Posterior cingulate gyrus (tissue), 11 donors: ENCODE measurements at places on chromosomes 2 and 18.
A peak's percentile ranks its signal among the peaks of the same experiment; 100 is the strongest.

GRCh38 chr2:149657401-149658040, 69.9 kb upstream of the MMADHC start:
- DNase-seq, result no peak

- no peak for DNase-seq
These were observed 4.3 kb downstream of the PMAIP1 start for GRCh38 chr18:59904011-59904601.

GRCh38 chr2:134314681-134315368, 61.0 kb downstream of the MGAT5 start:
- DNase-seq, result no peak

DNA sequence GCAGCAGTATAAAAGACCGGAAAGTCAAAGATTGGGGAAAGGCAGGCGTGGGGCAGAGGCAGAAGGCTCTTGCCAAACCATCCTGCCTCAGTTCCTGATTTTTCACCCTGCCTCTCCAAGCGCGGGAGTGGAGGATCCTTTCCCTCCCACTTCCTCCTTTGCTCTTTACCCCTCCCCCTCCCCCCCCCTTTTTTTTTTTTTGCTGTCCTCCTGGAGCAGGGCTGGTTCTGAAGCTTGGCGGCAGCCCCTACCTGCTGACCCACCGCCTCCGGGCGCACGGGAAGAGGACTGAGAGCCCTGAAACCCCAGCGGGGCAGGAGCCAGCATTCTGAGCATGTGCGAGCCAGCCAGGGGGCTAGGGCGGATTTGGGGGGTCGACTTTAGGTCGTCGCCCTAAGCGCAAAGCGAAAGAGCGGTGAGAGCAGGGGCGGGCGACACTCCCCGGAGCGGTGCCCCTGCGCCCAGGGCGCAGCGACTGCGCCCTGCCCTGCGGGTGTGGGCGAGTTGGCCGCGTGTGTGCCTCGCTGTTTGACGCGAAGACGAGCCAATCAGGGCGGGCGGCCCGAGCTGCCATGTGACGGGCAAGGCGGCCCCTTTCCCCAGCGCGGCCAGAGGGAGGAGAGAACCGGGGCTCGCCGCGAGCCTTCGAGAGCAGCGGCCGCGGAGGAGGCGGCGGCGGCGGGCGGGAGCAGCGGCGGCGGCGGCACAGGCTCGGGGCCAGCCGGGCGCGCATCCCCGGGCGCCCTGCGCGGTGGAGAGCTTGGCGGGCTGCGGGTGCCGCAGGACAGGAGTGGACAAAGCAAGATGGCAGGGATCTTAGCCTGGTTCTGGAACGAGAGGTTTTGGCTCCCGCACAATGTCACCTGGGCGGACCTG, at the start of gene CERS6:
CERS6 (plus strand) TSS at position 628 of the 876 bp plus-strand sequence; CDS start at position 805, 177 bp downstream.
- DNase-seq, result peak; percentile 99

DNA sequence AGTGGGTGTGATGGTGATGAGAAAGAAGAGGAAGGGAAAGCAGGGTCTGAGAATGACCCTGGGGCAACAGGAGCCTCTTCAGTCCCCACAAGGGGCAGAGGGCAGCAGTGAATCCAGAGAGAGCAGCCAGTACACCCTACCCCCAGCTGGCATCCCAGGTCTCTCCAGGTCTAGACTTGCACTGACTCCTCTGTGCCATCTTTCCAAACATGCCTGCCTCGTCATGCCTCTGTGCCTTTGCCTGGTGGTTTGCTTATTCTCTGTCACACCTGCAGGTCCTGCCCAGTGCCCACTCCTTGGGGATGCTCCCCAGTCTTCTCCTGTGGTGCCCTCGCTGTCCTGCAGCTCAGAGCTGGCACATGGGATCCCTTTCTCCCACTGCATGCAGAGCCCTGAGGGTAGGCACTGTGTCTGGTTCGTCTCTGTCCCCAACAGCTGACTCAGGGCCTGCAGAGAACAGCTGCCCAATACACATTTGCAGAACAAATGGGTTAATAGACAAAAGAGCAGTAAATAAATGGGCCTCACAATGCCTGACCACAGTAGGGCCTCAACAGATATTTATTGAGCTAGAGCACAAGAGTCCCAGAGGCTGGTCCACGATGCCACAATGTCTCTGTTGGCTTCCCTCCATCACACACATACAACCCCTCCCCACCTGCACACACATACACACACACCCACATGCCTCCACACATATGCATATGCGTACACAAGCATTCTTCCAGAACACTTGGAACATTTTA, 89.8 kb downstream of the HS1BP3 start:
- DNase-seq, result no peak

GRCh38 chr2:221567809-221568208, 4.3 kb downstream of the EPHA4 start:
- no peak for DNase-seq

DNA sequence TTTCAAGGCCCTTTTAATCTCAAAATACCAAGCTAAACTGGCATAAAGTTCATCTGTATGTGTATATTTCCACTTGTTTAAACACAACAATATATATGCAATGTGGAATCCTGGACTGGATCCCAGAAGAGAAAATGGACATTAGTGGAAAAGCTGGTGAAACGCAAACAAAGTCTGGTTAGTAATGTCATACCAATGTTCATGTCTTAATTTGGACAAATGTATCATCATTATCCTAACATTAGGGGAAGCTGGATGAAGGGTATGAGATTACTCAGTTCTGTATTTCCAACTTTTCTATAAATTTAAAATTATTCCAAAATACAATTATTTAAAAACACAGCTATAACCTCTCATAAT, 3.8 kb downstream of the SP3 start:
- no peak for DNase-seq

DNA sequence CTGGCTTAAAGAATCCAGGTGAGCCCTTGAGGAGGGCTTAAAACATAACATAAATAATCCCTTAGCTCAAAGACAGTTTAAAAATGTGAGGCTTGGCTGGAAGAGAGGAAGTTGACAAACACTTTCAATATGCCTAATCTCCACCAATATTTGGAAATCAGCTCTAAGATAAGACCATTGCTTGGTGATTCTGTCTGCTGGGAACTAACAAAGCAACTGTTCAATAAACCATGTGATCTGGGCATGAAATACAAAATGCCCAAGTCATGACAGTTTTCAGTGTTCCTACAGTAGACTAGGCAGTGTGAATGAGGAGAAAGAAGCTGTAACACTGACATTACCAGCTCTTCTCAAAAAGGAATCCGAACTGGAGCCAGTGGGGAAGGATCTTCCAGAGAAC, 10.7 kb downstream of the MFF start:
- no peak for DNase-seq

DNA sequence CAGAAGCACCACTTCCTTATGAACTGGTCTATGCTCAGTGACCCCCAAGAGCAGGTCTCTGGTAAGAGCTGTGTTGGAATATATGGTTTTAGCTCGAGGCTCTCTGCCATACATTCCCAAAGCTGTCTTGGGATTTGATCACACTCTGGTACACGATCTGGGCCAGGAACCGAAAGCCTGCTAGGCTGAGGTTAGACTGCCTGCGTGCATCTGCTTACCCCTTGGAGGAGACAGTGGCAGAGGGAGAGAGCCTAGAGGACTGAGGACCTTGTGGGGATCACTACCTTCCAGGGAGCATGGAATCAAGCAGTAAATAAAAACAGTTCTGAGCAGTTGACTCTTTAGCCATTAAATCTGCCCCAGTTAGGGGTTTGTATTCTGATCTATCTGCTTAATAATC, 63.7 kb downstream of the ZNF532 start:
- DNase-seq, result no peak

DNA sequence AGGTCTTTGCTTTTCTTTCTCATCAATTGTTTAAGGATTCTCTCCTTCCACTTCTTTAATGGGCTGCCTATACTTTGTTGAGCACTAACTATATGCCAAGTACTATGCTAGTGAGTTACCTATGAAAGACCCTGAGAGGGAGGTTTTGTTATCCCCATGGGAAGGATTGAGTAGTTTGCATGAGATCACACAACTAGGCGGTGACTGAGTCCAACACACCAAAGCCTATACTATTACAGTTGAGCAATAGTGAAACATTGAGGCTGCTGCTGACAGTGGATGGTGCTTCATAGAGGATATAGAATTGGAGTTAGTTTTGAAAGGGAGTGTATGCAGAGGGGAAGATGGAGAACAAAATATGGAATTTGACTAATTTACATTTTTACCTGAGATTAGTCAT, 15.8 kb downstream of the NABP1 start:
- DNase-seq, result no peak

- DNase-seq, result no peak
These were observed 15.1 kb downstream of the NMS start for GRCh38 chr2:100485396-100485795.

DNA sequence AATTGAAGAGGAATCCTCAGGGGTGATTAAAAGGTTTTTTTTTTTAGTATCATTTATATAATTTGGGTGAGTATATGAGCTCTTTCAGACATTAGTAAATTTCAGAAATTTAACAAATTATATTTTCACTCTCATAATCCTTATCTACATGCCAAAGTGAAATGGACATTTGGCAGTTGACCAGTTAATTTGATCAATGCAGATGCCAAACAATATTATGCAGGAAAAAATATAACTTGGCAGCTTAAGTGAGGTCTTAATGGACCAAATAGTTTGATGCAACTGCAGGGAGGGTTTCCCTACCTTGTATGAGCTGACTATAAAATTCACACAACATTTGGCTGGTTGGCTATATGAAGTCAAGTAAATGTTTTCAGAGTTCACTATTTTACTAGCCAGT, 185.2 kb downstream of the CCDC102B start:
- DNase-seq, result no peak

- no peak for DNase-seq
These were observed 71.2 kb downstream of the PTPRM start for GRCh38 chr18:7638321-7638720.

GRCh38 chr2:27566628-27567027, 16.2 kb upstream of the ZNF512 start:
- DNase-seq, result no peak

- DNase-seq, result peak; percentile 27
These were observed 91.8 kb downstream of the ACVR1 start for GRCh38 chr2:157784169-157784822.

- no peak for DNase-seq
These were observed 147.9 kb downstream of the LNPK start for GRCh38 chr2:175854129-175854528.

GRCh38 chr2:240170354-240170735, 29.9 kb upstream of the OTOS start:
- DNase-seq, result no peak

- DNase-seq, result no peak
These were observed 220.4 kb upstream of the FOSL2 start for GRCh38 chr2:28172114-28172898.

DNA sequence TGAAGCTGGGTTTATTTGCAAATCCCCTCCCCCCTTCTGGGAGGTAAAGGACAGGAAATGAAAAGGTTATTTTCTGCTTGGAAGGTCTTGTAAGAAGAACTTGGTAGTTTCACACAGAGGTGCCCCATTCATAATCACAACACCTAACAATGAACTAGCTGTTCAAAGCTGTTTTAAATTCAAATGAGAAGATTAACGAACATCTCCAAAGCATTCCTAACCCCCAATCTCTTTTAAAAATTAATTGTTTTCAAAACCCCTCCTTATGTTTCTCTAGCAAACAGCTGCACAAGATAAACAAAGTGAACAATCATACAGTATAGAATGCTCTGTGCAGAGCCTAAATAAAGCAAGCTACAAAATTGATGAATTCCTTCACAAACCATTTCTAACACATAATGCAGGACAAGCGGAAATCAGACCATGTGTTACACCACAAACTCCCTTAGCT, 271.4 kb downstream of the SATB2 start:
- no peak for DNase-seq

- DNase-seq, result no peak
These were observed 362.5 kb upstream of the TNP1 start for GRCh38 chr2:217222309-217222910.

DNA sequence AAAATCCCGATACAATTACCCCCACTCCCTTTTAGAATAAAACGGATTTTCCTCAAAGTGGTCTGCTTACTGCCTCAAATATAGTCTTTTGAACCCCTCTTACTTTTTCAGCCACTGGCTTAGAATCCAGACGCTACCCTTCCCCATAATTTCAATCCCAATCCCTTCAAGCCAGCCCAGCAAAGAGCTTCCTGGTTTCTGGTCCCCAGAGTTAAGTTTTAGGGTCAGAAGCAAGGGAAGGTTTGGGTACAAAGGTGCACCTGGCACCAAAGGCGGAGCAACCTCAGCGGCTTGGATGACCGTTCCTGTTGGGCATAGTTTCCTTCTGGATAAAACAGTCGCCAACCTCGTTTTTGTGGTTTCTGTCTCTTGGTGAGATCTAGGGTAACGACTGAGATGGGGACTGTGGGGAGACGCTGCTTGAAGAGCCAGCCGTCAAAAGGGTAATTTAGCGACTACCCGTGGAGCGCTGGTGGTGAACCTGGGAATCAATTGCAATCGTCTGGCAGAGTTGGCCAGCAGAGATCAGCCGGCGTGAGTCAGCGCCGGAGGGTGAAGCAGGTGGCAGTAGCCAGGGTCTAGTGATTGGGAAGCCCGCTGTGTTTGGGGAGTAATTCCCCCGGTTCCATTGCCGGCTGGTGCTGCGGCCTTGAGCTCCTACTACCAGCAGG, 1.6 kb downstream of the FEV start:
- DNase-seq, result peak; percentile 15

GRCh38 chr18:27709344-27709743, 467.6 kb downstream of the CDH2 start:
- DNase-seq, result no peak

- no peak for DNase-seq
These were observed 245.3 kb downstream of the STK39 start for GRCh38 chr2:168002021-168002553.

- DNase-seq, result peak; percentile 99
These were observed at the start of gene RPIA for GRCh38 chr2:88691339-88692183. RPIA (plus strand) TSS chr2:88691673; CDS start chr2:88691699, 26 bp downstream.

DNA sequence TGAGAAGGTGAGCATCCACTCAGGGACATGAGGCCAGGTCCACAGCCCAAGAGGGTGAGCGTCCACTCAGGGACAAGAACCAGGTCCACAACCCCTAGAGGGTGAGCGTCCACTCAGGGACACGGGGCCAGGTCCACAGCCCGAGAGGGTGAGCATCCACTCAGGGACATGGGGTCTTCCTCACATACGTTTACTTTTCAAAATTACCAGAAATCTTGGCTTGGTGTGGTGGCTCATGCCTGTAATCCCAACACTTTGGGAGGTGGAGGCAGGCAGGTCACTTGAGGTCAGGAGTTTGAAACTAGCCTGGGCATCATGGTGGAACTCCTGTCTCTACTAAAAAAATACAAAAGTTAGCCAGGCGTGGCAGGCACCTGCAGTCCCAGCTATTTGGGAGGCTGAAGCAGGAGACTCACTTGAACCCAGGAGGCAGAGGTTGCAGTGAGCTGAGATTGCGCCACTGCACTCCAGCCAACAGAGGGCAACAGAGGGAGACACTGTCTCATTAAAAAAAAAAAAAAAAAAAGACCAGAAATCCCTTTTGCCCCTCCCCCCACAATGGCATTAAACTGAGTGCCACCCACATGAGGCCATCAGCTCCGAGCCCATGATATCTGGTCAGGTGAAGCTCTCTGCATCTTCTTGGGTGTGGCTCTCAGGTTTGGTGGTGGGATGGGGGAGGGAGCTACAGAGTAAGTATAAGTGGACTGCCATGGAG, 9.0 kb upstream of the MBP start:
- no peak for DNase-seq

- DNase-seq, result no peak
These were observed 8.4 kb downstream of the GBX2 start for GRCh38 chr2:236159778-236160170.

- DNase-seq, result peak; percentile 85
These were observed 112.0 kb upstream of the NDUFV2 start for GRCh38 chr18:8990276-8991031.

GRCh38 chr2:5285872-5286769, 406.1 kb upstream of the SOX11 start:
- DNase-seq, result no peak
